T-cell (primary cell): ENCODE measurements at places on chromosomes 5 and 9. TPM values are rescaled to one million over a fixed set of nuclear protein-coding genes. Genes with fewer than 3 reads are reported as not detected.
A peak's percentile ranks its signal among the peaks of the same experiment; 100 is the strongest.

- no peaks in the 10 kb centered on the region for H3K36me3 ChIP-seq
- no peaks in the 10 kb centered on the region for H3K27me3 ChIP-seq
- no peak overlapping the region for H3K4me3 ChIP-seq
- no peaks in the 10 kb centered on the region for H3K4me1 ChIP-seq
- no peak overlapping the region for H3K27ac ChIP-seq
- no peak for DNase-seq
Measured at GRCh38 chr5:67549947-67550346, 353.3 kb upstream of the CD180 start.

The DRD1 gene
- total RNA-seq: not detected

- H3K36me3 ChIP-seq: no peaks in the 10 kb centered on the region
- H3K27me3 ChIP-seq: no peaks in the 10 kb centered on the region
- no peak for DNase-seq
- H3K4me3 ChIP-seq: no peak overlapping the region
Measured at GRCh38 chr5:150203832-150204589, 14.1 kb downstream of the SLC6A7 start.

GRCh38 chr9:79477955-79478771 lies 93.6 kb upstream of the TLE4 start:
- H3K4me1 ChIP-seq: no peaks in the 10 kb centered on the region
- peak; percentile 33 for DNase-seq
- no peaks in the 10 kb centered on the region for H3K36me3 ChIP-seq
- no peak overlapping the region for H3K4me3 ChIP-seq
- no peak overlapping the region for H3K27ac ChIP-seq

GRCh38 chr9:129483415-129484351 lies 137.2 kb downstream of the C9orf50 start:
- H3K4me3 ChIP-seq: peak overlapping the region; percentile 41
- H3K36me3 ChIP-seq: no peaks in the 10 kb centered on the region
- DNase-seq: no peak
- peak overlapping the region; percentile 81 for H3K27ac ChIP-seq
- H3K27me3 ChIP-seq: no peaks in the 10 kb centered on the region
- peaks cover 3% of the 10 kb centered on the region for H3K4me1 ChIP-seq

DNA sequence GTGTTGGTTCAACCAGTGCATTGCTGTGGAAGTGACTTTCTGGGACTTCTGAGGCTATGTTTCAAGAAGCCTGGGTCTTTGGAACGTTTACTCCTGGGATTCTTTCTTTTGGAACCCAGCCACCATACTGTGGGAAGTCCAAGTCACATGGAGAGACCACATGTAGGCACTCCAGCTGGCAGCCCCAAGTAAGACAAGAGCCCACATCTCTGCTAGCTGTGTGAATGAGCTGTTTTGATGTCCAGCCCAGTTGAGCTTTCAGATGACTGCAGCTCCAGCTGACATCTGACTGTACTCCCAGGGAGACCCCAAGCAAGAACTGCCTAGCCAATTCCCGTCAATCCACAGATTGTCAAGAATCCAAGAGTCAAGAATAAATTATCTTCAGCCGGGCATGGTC lies 60.1 kb upstream of the SPATA31D4 start:
- H3K27ac ChIP-seq: no peak overlapping the region
- no peaks in the 10 kb centered on the region for H3K36me3 ChIP-seq
- DNase-seq: no peak
- H3K4me3 ChIP-seq: no peak overlapping the region
- no peaks in the 10 kb centered on the region for H3K27me3 ChIP-seq
- H3K4me1 ChIP-seq: no peaks in the 10 kb centered on the region

GRCh38 chr9:33161589-33162132 lies 5.5 kb downstream of the B4GALT1 start:
- DNase-seq: no peak
- H3K27ac ChIP-seq: peak overlapping the region; percentile 97
- no peaks in the 10 kb centered on the region for H3K27me3 ChIP-seq
- peaks cover 70% of the 10 kb centered on the region for H3K4me1 ChIP-seq

GRCh38 chr5:73419117-73419464 lies 29.5 kb downstream of the FOXD1 start:
- H3K4me1 ChIP-seq: no peaks in the 10 kb centered on the region
- no peak for DNase-seq
- no peak overlapping the region for H3K27ac ChIP-seq
- H3K36me3 ChIP-seq: no peaks in the 10 kb centered on the region
